ENCODE measurements at places on chromosomes 1 and 21.

GRCh38 chr1:1754051-1754815 is 24.0 kb downstream of the NADK start:
- DNase-seq, result no peak

- no peak for DNase-seq
These were observed 33.7 kb downstream of the EDN2 start for GRCh38 chr1:41450747-41451285.

- DNase-seq, result no peak
These were observed 21.1 kb downstream of the LRRC38 start for GRCh38 chr1:13492711-13493110.

- DNase-seq, result no peak
These were observed 32.3 kb downstream of the DOP1B start for GRCh38 chr21:36188937-36189336.

Data from stimulated activated CD8-positive, alpha-beta memory T cell treated with anti-CD3 and anti-CD28 coated beads, Interleukin-4, amount 100 ng/mL, for 4 hours (primary cell).